ENCODE measurements at places on chromosomes 7 and 10.

DNA sequence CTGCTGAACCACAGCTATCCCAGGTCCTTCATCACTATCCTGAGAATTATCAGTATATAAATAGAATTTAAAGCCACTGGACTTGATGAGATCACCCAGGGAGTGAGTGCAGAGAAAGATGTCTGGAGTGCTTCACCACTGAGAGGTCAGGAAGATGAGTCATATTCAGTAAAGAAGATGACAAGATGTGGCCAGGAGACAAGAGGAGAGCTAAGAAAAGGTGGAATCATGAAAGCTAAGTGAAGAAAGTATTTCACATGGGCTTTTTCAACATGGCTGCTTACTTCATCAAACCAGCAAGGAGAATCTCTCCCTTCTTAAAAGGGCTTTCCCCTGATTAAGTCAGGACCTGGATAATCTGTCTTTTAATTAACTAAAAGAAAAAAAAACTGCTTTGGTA is 9.1 kb upstream of the PRKAR2B start:
- no peak for DNase-seq

GRCh38 chr10:31099664-31100063 is 68.0 kb upstream of the ZNF438 start:
- DNase-seq, result no peak

GRCh38 chr10:31153692-31154091 is 122.0 kb upstream of the ZNF438 start:
- DNase-seq, result no peak

DNA sequence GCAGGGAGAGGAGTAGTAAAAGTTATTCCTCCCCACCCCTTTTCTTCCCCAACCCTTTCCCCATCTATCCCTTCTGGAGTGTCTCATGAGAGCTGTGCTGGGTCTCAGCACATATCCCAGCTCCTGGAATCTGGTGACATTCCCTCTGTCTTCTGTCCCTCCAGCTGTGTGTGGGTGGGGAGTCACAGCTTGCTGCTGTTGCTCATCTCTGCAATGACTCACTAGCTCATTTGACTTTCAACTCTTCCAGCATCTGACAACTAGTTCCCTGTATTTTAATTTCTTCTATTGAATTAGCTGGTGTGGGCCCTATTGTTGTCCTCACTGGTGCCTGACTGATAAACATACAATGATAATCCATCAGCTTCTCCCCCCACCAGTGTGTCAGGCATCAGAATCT is 198.9 kb upstream of the AUTS2 start:
- DNase-seq, result no peak

DNA sequence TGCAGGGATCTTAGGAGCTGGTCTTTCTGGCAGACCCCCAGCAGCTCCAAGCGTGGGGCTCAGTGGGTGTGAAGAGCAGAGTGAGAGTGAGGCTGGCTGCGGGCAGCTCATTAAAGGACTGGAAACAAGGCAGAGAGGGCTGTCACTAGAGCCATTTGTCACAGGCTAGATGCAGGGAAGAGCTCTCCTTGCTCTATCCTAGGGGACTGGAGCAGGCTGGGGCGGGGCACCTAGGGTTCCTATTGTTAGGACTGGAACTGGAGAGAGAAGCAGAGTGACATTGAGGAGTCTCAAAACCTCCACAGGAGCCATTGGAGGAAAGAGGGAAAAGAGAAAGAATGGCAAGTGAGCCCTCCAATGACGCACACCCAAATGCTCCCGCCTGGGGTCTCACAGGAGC is 772 bp upstream of the DDC start:
- no peak for DNase-seq
